ENCODE measurements at places on chromosomes 3 and 15.

DNA sequence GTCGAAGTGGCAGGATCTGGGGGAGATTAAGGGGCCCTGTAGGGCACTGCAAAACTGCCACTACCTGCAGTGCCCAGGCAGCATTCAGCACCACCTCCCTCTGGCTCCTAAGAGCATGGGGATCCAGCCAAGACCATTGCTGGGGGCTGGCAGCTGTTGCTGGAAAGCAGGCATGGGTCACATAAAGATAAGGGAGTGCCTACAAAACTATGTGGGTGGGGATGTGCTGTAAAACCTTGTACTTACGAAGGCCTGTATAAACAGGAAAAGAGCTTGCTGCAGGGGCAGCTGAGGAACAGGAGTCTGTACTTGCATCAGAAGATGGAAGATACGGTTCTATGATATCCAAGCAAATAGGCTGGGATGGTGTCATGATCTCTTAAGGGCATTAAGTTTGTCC lies 27.1 kb downstream of the IL20RB start:
- peak; percentile 52 for DNase-seq

GRCh38 chr3:150385296-150386242 lies 22.5 kb upstream of the TSC22D2 start:
- no peak for DNase-seq

- peak; percentile 26 for DNase-seq
These were observed 10.9 kb downstream of the SEMA3F start for GRCh38 chr3:50165910-50166538.

GRCh38 chr3:187044867-187045552 lies 94.3 kb downstream of the RPL39L start:
- no peak for DNase-seq

- DNase-seq = peak; percentile 49
These were observed 21.3 kb downstream of the CHD2 start for GRCh38 chr15:92921215-92922131.

DNA sequence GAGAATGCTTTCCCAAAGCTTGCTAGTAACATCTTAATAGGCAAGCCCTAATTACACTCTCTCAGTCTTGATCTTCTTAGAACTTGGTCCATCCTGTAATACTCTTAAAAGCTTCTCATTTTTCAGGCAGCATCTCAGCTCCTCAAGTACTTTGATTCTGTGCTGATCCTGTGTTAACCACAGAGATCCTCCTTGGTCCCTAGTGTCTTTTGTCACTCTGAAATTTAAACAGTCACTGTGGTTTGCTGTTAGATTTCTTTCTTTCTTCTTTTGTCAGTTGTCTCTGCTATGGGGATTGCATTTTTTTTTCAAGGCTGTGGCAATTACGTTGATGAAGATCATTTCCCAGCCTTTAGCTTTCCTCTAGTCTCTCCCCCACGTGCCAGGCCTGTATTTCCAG lies 26.0 kb upstream of the UBE3A start:
- DNase-seq = no peak

- peak; percentile 26 for DNase-seq
These were observed 67.9 kb upstream of the MITF start for GRCh38 chr3:69671082-69671952.

DNA sequence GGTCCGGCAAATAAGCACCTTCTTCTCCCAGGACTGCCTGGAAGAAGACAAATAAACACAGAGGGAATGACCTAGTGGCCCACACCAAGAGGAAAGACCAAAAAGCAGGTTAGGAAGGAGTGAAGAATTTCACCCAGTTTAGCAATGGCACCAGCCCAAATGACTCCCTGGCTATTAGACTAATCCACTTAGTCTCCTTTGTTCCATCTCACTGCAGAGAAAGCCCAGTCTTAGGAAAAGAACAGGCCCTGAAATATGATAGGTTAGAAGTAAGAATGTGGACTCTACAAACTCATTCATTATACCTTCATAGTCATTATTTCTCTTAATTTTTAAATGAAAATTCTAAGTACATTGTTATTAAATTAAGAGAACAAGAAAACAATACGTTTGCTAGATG lies 23.2 kb downstream of the SERPINI2 start:
- DNase-seq = no peak

GRCh38 chr3:3783696-3784095 lies 15.5 kb upstream of the LRRN1 start:
- no peak for DNase-seq

DNA sequence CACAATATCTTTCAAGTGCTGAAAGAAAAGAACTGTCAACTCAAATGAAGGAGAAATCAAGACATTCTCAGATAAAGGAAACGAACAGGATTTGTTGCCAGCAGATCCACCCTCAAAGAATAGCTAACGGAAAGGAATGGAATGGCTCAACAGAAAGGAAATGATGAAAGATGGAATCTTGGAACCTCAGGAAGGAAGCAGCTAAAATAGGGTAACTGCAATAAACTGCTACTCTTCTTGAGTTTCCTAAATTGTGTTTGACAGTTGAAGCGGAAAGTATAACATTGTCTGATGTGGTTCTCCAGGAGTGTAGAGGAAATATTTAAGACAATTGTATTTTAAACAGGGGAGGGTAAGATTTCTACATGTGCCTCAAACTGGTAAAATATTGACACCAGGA lies 22.0 kb downstream of the PRR23E start:
- DNase-seq = peak; percentile 20

GRCh38 chr3:148964809-148965208 lies 26.5 kb upstream of the GYG1 start:
- DNase-seq = no peak

DNA sequence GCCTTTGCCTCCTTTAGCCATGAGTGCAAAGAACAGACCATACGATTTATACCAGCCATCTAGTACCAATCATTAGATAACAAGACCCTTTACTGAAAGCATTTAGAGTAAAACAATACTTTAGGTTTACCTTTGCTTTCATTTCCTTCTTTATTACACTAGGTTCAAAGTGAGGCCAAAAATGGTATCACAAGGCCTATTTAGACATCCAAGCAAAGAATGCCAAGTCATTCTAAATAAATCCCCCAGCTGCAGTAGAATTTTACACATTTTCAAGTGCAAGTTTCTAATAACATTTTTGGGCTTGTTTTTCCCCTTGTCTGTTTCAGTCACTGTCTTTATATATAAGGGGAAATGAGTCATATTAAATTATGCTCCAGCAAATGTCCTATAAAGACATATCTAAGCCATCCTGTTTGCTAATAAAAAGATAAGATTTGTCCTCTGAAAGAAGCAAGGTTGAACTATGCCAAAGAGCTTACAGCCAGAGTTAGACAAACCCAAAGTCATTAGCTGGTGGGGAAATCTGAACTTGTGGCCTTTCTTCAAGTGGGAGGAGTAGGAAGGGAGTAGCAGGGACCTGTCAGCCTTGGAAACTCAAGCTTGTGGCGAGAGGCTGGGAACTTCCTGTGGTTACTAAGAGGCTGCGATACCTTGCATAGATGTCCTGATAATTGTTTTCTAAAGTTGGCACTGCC lies 232.7 kb downstream of the MECOM start:
- no peak for DNase-seq

DNA sequence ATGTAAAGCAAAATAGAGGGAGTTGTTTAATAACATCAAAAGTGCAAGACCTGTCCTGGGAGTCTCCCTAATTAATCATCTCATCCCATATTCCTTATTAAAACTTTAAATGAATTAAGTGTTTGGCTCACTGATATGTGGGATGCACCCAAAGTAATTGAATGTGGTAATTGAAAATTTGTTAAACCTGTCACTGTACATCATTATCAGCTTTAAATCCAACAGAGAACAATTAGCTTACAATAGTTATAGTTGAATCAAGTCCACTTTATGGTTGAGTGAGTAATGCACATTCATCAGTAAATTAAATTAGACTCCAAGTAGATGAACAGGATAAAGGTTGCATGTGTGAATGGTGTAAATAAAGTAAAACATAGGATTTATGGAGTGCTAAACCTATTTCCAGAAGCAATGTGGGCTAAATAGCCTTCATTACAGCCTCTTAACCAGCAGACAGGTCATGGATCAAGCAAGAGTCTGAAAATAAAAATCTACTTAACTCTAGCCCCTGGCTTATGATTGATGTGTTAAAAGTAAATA lies 608.2 kb upstream of the CCDC54 start:
- no peak for DNase-seq

- no peak for DNase-seq
These were observed 2.7 kb upstream of the PCNP start for GRCh38 chr3:101571028-101571895.

GRCh38 chr3:41900265-41900664 lies 61.6 kb downstream of the ULK4 start:
- DNase-seq = peak; percentile 25

- DNase-seq = peak; percentile 72
These were observed 270.7 kb downstream of the GBE1 start for GRCh38 chr3:81490541-81491288.

- DNase-seq = peak; percentile 66
These were observed 297.3 kb upstream of the PROK2 start for GRCh38 chr3:72082186-72082715.

GRCh38 chr15:37098468-37099318 lies 1.7 kb downstream of the MEIS2 start:
- DNase-seq = no peak

DNA sequence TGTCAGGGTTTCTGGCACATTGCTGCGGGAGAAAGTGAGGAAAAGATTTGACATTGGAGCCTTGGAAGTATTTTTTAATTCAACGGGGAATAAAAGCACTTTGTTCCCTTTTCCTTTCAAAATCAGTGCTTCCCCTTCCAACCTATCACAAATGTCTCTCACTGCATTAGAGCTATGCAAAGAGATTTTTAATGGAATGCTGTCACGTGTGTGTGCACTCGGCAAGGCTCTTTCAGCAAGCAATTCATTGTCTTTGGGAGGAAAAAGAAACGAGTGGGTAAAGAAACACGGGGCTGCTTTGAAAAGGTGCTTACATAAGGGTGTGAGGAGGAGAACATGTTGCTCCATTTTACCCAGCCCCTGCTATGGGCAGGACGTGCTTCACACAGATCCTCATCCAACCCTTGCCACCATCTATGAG lies 490.4 kb upstream of the PROK2 start:
- no peak for DNase-seq

GRCh38 chr15:68019814-68020525 lies 34.1 kb upstream of the PIAS1 start:
- DNase-seq = no peak

GRCh38 chr3:157122832-157123427 lies 37.0 kb downstream of the CCNL1 start:
- DNase-seq = no peak

DNA sequence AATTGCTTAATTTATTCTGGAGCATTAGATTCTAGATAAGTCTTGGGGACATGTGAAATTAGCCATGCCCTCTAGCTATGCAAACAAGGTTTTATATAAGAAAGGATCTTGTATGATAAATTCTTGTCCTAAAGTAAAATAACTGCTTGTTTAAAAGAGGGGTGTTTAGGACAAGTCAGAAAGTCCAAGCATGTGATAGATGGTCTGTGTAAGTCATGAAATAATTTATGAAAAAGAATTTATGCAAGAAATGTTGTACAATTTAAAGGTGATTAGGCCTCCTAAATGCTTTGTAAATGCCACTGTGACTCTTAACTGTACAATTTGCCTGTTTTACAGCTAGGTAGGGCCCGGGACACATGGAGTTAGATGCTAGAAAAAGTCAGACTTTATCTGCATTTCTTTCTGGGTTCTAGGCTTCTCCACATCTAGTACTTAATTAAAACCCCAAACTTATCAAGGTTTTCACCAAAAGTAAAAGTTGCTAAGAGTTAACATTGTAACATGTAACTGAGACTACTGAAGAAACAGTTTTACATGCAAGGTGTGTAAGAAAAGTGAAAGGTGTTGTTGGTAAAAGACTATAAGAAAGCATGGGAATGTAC lies 13.2 kb downstream of the LINS1 start:
- DNase-seq = no peak

GRCh38 chr15:52480990-52481389 lies 47.7 kb downstream of the MYO5A start:
- DNase-seq = no peak

All from AG10803 (cell line).